AG08395 (cell line): ENCODE measurements at places on chromosomes 7 and 10.
A peak's percentile ranks its signal among the peaks of the same experiment; 100 is the strongest.

DNA sequence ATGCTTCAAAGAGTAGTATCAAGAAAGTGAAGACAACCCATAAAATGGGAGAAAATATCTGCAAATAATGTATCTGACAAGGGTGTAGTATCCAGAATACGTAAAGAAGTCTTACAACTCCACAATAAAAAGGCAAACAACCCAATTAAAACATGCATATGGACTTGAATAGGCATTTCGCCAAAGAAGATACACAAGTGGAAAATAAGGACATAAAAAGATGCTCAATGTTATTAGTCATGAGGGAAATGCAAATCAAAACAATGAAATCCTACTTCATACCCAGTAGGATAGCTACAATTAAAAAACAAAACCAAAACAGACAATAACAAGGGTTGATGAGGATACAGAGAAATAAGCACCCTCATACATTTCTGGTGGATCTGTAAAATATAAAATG lies 79.2 kb downstream of the NUDCD3 start:
- no peak for DNase-seq

DNA sequence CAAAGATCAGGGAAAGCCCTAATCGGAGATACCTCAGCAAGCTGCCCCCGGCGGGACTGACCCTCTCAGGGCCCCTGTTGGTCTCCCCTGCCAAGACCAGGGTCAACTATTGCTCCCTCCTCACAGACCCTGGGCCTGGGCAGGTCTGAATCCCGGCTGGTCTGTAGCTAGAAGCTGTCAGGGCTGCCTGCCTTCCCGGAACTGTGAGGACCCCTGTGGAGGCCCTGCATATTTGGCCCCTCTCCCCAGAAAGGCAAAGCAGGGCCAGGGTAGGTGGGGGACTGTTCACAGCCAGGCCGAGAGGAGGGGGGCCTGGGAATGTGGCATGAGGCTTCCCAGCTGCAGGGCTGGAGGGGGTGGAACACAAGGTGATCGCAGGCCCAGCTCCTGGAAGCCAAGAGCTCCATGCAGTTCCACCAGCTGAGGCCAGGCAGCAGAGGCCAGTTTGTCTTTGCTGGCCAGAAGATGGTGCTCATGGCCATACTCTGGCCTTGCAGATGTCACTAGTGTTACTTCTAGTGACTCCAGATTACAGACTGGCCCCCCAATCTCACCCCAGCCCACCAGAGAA lies 24.1 kb downstream of the TBATA start:
- DNase-seq = peak; percentile 19

GRCh38 chr10:80359644-80360043 lies 3.1 kb downstream of the DYDC2 start:
- no peak for DNase-seq

GRCh38 chr7:152574892-152575548 lies 100.9 kb downstream of the XRCC2 start:
- no peak for DNase-seq

GRCh38 chr7:106418094-106418493 lies 133.3 kb upstream of the NAMPT start:
- peak; percentile 25 for DNase-seq

DNA sequence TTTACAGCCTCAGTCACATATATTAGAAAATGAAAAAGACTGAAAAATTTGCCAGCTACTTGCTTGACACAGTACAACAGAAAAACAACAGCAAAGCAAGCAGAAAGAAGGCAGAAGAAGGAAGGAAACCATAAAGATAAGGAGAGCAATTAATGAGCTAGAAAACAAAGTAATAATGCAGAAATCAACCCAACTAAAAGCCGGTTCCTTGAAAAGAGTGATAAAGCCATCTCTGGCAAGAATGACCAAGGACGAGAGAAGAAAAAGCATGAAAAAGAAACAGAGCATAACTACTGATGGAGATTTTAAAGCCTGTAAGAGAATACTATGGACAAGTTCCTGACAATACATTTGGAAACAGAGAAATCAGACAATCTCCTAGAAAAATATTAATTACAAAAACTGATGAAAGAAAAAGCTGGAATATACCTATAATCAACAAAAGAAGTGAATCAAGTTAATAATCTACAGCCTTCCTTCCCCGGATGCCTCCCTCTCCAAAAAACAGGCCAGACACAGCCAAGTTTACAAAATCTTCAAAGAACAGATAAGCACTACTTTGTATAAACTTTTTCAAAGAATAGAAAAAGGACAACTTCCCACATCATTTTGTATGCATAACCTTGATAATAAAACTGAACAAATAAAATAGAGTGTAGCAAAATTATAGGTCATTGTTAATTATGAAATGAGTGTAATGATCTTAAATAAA lies 204.0 kb downstream of the BAMBI start:
- no peak for DNase-seq

DNA sequence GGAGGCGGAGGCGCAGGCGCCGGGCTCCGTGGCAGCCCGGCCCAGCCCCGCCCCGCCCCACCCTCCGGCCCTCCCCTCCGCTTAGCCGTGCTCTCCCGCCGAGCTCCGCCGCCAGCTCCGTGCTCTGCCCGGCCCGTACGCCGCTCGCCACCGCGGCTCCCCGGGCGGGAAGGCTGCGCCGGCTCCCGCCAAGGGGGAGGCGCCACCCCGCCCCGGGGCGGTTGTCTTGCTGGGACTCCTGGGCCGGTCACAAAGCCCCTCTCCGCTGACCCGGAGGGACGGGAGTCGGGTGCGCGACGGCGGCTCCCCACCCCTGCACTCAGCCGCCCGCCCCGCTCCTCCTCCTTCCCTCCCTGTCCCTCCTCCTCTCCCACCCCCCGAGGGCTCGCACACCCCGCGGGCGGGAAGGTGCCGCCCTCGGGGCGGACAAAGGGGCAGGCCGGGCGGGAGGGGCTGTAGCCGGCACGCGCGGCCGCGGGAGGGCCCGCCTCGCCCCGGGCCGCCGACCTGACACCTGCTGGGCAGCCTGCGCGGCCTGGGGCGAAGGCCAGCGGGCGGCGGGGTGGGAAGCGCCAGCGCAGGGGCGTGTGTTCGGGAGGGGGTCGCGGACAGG lies 11.5 kb upstream of the SP8 start:
- DNase-seq = peak; percentile 67

- DNase-seq = no peak
Observed at GRCh38 chr7:1676550-1677078, 6.5 kb downstream of the ELFN1 start.

DNA sequence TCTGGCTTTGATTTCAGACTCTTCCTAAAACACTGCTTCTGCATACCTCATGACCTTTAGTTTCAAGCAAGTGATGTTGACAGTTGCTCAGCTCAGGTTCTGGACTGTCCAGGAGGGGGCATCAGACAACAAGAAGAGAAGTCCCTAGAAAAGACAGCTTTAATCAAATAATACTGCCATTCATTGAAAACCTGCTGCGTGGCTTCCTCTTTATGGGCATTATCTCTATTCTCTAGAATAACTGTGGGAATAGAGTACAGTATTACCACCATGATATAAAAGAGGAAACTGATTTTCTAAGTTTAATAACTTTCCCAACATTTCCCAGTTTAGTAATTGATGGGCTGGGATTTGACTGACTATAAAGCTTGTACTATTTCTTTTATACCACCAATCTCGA lies 170.4 kb downstream of the SNX13 start:
- DNase-seq = peak; percentile 48

GRCh38 chr10:30991647-30992011 lies 40.0 kb downstream of the ZNF438 start:
- no peak for DNase-seq
